Right hindlimb (tissue), 1 donor: ENCODE measurements at places on chromosomes 4 and X.
A peak's percentile ranks its signal among the peaks of the same experiment; 100 is the strongest.

- DNase-seq: no peak
Observed at GRCh38 chr4:54317690-54318089, 88.6 kb downstream of the PDGFRA start.

DNA sequence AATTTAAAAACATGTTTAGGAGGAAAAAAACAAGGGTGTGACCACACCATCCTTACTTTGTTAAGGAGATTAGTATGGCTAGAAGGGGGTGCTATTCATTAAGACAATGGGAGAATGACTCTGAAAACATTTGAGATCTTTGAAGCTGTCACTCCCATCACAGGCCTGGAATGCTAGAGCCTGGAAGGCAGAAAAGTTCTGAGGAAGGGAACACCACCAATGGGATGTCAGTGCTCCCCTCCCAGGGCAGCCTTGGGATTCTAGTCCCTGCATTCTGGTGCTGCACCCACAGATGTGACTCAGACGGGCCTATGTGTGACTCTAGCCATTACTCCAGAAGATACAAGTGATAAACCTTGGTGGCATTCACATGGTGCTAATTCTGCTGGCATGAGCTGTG lies 162.2 kb upstream of the ANXA10 start:
- DNase-seq: no peak

- no peak for DNase-seq
Observed at GRCh38 chr4:33882246-33882990, 2361.9 kb downstream of the ARAP2 start.

GRCh38 chrX:154004315-154004714 lies 15.4 kb downstream of the IRAK1 start:
- no peak for DNase-seq

GRCh38 chrX:154029439-154029838 lies 9.7 kb upstream of the IRAK1 start:
- DNase-seq: no peak

DNA sequence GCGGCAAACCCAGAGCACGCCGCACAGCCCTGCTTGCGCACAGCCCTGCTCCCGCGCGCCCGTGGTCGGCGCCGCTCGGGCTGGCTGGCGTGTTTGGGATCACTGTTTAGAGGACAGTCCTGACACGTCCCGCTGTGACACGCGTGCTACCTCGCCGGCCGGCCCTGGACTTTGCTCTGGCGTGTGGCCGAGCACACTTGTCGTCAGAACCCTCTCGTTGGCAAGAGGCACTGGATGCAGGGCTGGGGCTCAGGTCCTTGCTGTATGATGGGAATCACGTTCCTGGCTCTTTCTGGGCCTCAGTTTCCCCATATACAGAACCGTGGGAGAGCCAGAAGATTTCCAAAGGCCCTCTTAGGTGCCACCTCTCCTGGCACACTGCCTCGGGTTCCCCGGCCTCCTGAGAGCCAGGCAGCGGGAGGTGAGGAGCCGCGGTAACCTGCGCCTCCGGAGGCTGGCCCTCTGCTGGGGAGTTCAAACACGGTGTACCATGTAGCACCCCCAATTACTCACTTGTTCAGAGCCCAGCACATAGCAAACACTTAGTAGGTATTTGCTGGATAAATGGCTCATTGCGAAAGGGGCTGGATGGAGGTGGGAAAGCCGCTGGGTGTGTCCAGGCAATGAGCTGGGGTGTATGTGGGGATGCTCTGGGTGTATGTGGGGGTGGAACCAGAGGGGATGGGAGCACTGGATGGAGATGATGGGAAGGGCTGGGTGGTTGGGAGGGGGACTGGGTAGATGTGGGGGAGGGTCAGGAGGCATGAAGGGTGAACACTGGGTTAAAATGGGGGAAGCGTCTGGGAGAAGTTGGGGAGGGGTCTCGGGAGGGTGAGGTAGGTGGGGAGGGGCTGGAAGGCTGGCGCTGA lies 76.6 kb downstream of the HTRA3 start:
- DNase-seq: no peak

DNA sequence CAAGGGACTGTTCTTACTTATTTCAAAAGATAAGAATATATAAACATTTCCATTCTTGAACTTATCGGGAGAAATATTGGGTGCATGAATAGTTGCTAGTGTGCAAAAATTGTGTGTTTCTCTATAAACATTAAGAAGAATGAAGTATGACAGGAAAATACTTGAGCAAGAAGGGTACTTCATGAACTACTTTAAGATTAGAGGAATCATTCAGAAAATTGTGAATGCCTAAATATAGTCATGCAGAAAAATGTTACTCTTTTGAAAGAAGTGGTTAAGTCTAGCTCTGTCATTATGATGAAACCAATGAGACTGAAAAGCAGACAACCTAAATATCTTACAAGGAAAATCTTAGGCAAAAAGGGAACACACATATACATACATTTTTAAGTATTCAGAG lies 207.8 kb upstream of the PCDH18 start:
- DNase-seq: no peak

- peak; percentile 60 for DNase-seq
Observed at GRCh38 chr4:77697860-77698590, 92.4 kb downstream of the CXCL13 start.

GRCh38 chrX:136835761-136836160 lies 44.8 kb downstream of the RBMX start:
- no peak for DNase-seq

GRCh38 chrX:10175319-10175871 lies 18.6 kb downstream of the CLCN4 start:
- peak; percentile 36 for DNase-seq

GRCh38 chr4:185774845-185775680 lies 36.9 kb downstream of the SORBS2 start:
- peak; percentile 62 for DNase-seq

DNA sequence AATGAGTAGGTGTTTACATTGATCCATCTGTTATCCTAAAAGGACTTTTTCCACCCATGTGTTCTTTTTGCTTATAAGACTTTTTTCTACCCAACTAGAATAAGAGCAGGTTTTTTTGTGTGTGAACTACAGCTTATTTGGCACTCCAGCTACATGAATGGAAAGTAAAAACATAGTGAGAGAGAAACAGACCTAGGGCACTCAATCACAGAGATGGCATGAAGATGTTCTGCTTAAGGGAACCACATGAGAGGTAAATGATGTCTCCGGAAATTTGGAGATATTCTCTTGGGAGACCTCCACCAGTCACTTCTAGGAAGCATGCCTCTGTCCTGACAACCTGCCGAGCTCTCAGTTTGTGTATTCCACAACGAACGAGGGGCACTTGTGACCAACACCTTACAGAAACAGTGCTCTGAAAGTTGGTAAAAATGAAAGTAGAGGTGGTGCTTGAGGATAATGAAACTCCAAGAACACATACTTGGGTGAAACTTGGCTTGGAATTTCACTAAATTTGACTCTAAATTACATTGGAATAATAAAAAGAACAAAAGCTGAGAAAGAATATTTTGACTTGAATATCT lies 788.4 kb upstream of the GALNTL6 start:
- no peak for DNase-seq

GRCh38 chr4:154399259-154399974 lies 92.2 kb downstream of the DCHS2 start:
- peak; percentile 36 for DNase-seq

DNA sequence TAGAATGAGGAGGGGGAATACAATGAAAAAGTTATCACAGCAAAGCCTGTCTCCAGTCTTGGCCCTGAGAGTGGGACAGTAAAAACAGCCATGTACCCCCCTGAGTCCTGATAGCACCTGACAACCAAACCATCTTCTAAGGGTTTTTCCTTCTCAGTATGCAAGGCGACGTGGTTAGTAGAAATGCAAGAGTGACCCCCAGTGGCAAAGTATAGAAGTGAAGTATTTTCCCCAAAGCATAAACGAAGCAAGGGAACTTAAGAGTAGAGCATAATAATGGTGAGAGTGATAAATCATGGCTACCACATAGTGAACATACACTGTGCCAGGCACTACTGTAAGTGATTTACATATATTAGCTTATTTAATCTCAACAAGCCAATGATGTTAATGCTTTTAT lies 52.8 kb downstream of the FAM47C start:
- DNase-seq: no peak

DNA sequence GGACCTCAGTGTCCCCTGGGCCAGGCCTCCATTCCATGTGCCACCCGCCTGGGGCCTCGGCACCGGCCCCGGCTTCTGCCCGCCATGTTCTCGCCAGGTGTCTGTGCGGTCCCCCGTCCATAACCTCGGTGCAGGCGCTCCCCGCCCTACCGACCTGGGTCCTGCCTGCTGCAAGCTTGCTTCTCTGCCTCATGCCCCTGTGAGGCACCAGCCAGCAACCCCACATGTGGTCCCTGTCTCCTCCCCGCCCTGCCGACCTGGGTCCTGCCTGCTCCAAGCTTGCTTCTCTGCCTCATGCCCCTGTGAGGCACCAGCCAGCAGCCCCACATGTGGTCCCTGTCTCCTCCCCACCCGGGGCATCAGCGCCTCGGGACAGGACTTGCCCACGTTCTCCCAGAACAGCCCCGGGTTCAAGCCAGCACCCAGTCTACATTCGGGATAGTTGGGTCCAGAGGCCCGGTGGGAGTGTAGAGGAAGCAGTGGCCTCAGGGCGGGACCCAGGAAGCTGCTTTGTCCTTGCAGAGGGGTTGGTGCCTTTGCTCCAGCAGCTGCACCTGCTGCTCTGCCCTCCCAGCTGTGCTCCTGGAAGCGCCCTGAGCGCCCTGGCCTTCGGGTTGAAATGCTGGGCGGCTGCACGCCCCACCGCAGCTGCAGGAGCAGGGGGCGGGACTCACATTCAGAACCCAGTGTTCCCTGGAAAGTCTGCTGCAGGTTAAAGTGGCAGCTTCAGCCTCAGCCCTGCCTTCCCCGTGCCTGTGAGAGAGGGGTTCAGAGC lies 20.1 kb upstream of the UVSSA start:
- no peak for DNase-seq

- DNase-seq: no peak
Observed at GRCh38 chrX:118571836-118572235, 76.2 kb downstream of the DOCK11 start.

DNA sequence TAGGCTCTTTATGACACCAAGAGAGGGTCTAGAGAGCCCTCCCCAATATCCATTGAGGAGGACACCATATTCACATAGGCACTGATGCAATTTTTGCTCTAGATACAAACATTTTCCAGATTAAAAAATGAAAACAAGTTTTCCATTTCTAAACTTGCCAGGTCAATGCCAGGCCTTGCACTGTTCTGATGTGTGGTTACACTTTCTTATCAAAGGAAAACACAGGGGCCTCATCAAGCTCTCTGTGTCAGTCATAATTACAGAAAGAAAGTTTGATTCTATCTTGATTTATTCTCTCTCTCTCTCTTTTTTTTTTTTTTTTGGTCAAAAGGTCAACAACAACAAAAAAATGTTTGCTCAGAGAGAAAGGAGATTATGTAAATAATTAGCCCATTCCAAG lies 80.2 kb upstream of the ACSL4 start:
- no peak for DNase-seq

- DNase-seq: no peak
Observed at GRCh38 chrX:28022371-28022770, 41.1 kb upstream of the DCAF8L1 start.

DNA sequence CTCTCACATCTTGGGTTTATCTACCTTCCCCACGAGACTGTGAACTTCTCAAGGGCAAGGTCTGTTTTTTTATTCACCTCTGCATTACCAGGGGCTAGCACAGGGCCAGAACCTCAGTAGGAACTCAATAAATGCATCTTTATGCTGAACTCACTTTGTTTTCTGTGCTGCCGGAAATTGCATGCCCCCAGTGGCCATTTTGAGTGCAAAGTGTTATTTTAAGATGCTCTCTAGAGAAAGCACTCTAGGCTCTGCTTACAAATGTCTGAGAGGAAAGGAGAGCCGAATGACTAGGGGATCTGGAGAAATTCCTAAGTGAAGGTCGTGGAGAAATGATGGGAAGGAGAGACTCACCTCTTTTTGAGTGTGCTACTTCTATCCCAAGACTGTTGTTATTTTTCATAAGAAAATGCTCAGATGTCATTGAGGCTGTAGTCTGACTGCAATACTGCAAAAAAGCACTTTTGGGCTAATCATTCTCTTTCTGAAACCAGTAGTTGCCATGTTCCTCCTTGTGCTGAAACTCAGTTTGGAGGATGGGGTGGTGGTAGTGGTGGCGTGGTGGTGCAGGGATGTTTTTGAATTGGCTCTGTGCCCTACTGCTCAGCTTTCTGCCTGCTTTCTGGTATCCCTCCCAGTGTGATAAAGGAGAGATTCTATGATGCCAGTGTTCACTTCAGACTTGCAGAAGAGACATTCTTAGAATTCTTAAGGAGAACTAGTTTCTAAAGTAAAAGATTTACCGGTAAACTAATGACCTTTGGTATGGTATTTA lies 41.3 kb downstream of the DOCK11 start:
- DNase-seq: no peak

DNA sequence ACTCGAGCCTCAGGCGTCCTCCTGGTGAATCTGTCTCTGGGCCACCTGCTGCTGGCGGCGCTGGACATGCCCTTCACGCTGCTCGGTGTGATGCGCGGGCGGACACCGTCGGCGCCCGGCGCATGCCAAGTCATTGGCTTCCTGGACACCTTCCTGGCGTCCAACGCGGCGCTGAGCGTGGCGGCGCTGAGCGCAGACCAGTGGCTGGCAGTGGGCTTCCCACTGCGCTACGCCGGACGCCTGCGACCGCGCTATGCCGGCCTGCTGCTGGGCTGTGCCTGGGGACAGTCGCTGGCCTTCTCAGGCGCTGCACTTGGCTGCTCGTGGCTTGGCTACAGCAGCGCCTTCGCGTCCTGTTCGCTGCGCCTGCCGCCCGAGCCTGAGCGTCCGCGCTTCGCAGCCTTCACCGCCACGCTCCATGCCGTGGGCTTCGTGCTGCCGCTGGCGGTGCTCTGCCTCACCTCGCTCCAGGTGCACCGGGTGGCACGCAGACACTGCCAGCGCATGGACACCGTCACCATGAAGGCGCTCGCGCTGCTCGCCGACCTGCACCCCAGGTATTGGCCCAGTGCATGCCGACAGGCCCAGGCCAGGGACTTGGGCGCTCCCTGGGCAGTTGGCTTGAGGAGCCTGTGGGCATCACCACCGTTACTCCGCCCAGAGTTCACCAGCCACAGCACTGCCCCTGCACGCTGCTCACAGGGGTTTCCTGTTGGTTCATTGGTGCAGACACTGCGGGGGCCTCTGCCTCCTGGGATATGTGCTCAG lies 1.1 kb downstream of the GPR78 start:
- DNase-seq: no peak

GRCh38 chr4:130074096-130074495 lies 978.1 kb downstream of the C4orf33 start:
- DNase-seq: no peak

DNA sequence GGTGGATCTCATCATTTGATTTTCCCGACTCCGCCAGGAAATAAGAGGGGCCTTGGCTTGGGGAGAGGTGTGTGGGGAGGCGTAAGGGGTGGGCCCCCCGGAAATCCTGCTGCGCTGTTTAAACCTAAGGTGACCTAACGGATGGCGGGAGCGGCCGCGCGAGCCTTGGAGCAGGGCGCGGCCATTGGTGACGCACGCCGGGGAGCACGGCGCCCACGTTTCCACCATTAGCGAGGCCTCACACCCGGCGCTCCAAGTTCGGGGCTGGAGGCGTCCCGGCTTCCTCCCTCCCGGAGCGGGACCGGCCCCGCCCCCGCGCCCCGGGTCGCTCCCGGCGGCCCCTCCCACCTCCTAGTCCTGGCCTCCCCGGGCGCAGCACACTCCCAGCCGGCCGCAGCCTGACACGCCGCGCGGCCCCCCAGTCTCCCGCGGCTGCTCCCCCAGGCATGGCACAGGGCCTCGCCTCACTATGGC lies at the start of gene SMS:
Gene SMS, plus strand, starts transcription at position 354 of the 474 bp plus-strand sequence. Its CDS starts 116 bp downstream, at position 470.
- peak; percentile 84 for DNase-seq
